NCI-H460 (cell line): ENCODE measurements at places on chromosomes 4 and X.

GRCh38 chrX:1108501-1109445 is 103.7 kb downstream of the CRLF2 start:
- no peak for DNase-seq

DNA sequence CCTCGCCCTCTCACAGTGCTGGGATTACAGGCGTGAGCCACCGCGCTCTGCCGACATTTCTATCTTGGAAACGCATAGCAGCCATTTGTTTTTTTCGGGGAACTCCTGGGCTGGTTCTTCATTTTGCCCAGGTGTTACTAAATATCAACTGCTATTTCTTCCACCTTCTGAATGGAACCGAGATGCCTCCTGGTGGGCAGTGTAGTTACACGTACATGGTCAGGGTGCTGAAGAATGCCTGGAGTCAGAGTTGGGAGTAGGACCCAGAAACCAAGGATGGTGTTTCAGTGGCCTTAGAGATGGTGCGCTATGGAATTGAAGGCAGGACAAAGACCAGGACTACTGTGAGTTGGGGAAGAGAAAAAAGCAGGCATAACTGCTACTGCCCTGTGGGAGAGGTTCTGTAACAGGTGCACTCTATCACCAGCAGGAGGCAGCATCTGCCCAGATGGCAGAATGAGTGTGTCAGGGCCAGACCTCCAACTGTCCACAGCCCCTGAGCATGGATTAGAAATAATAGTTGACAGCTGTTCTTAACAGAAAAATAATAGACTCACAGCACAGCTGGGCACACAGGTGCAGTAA is 81.7 kb downstream of the ZC4H2 start:
- DNase-seq: no peak

DNA sequence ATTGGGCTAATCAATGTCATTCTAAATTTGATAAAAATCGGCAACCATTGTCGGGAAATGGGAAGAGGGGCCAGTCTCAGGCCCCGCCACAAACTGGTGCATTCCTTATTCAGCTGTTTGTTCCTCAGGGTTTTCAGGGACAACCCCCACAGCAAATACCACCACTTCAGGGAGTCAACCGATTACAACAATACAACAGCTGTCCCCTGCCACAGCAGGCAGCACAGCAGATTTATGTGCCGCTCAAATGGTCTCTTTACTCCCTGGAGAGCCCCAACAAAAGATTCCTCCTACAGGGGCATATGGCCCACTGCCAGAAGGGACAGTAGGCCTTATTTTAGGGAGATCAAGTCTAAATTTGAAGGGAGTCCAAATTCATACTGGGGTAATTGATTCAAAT is 61.8 kb downstream of the ZNF732 start:
- DNase-seq: no peak

- no peak for DNase-seq
These were observed 658.7 kb downstream of the TLL1 start for GRCh38 chr4:166531703-166532102.

DNA sequence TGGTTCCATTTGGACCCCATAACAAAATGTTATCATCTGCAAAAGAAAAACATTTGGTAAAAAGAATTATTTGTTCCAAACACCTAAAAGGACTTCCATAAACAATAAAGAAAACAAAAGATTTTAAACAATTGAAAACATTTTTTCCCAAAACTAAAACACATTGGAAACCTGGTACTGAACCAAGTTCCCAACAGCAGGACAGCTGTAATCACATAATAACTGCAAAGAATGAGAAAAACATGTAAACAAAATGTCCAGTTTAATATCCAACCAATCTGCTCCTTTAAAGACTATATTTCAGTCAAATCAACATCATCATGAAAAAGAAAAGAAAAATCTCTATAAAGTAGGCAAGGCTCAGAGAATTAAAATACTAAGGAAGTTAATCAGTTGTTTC is 36.3 kb downstream of the PRDM5 start:
- DNase-seq: no peak

DNA sequence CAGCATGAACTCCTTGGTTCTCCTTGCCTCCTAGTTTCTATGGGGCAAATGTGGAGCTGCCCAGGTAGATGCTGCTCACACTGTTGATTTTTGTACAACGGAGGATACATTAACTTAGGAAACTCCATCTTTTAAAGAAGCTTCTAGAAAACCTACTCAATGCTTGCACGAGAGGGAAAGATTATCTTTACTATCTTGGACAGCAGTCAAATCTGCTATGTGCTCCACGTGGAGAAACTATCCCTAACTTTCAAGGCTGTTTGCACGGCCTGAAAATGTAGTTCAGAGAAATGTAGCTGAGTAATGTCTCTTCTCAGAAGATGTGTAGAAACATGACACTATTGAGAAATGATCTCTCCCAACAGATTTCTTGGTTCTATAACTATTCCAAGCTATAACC is 1530.9 kb upstream of the PABPC4L start:
- DNase-seq: no peak

GRCh38 chr4:24973404-24973746 is 57.4 kb downstream of the LGI2 start:
- DNase-seq: no peak

DNA sequence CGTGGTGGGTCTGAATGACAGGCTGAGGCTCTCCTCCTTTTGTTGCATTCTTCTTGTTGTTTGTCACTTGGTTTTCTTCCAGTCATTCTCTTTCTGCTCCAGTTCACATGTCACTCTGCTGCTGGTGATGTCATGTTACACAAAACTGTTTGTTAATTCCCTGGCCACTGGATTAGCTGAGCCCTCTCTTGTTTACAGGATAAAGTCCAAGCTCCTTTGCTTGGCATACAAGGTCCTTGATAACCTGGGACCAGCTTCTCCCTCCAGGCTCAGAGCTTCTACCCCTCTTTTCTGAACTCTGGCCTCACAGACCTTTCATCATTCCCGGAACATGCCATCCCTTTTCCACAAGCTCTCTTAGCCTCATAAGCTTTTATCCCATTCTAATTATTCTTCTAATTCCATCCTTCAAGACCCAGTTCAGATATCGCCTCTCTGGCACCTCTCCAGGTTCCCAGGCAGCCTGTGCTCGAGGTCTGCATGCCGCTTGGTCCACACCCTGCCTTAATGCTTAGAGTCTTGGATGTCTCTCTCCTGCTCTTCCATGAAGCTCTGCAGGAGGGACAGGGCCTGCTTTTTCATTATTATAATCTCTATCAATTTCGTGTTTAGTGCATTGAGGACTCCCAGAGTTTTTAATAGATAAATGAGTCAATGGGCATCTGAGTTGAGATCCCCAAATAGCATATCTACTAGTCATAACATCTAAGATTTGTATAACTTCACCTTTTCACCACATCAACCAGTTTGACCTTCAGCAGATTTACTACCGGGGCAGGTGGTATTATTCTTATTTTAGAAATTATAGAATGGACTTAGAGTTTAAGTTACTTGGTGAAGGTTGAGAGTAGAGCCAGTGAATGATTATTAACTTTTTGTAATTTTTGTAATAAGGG is 98.7 kb downstream of the TMEM131L start:
- DNase-seq: no peak

DNA sequence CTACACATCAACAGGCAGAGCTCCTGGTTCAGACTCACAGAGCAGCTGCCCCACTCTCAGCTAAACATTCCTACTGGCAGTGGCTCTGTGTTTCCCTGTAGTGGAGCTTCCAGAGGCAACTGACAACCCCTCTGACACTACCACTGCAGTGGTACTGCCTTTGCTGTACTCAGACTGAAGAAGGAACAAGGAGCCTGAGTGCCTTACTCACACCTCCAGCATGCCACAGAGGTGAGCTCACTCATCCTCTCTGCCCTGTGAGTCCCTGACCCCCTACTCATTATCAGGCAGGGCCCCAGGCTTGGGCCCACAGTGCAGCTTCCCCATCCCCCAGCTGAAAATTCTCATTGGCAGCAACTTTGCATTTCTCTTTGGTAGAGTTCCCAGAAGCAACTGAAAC is 240.5 kb upstream of the POF1B start:
- no peak for DNase-seq

- no peak for DNase-seq
These were observed 281.3 kb downstream of the C4orf33 start for GRCh38 chr4:129377131-129377845.

- DNase-seq: no peak
These were observed 248.9 kb downstream of the SLC7A11 start for GRCh38 chr4:137993232-137993631.

DNA sequence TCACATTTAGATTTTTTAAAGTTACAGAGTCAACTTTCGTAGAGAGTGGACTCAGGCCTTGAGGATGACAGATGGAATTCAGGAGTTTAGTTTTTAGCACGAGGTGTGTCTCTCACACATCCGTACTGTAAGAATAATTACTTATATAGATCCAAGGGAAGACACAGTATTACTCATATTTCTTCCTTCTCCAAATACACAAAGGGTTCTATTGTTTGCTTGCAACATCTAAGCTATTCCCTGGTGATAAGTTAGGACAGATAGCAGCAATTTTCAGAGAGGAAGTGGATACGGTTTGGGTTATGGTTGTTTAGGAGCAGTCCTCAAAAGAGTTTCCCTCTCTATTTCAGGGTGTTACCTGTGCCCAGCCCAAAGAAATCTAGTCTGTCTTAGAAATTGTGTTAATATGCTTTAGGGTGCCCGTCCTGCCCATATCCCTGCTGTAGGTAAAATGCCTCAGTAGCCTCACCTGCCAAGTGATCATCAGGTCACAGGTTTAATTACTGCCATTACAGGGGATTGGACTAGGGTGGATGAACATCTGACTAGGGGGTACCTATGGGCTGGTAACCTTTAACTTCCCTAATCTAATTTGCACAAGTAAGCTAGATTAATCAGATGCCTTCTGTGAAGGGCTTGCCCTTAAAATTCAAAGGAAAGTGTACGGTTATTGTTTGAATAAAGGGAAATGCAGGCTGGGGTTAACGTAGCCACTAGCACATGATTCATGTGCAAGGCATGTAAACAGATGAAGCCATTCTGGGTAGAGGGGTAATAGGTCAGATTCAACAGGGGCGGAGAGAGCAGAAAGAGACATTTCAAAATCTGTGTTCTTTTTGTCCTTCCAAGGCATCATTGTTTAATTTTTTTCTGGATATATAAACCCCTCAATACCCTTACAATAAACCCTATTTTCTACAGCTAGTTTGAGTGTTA is 8.7 kb upstream of the PPP3CA start:
- DNase-seq: peak; percentile 14

DNA sequence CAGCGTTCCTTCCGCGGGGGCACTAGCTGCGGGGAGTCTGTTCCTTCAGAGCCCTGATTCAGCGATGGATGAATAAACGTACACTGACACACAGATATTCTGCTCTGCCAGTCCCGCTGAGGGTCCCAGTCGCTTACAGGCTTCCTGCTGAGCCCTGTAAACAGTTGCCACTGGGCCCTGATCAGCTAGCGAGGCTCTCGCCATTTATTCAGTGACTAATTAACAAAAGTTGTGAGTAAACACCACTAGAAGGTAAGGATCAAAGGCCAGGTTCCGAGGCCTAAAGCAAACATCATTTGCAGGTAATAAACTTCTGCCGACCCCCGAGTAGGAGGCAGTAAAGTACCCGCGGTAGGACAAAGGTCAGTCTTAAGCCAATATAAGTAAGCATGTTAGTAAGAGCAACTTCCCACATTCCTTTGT is 442.6 kb upstream of the GALNT7 start:
- DNase-seq: no peak

- no peak for DNase-seq
These were observed 147.8 kb downstream of the ARHGAP10 start for GRCh38 chr4:147879676-147880075.

DNA sequence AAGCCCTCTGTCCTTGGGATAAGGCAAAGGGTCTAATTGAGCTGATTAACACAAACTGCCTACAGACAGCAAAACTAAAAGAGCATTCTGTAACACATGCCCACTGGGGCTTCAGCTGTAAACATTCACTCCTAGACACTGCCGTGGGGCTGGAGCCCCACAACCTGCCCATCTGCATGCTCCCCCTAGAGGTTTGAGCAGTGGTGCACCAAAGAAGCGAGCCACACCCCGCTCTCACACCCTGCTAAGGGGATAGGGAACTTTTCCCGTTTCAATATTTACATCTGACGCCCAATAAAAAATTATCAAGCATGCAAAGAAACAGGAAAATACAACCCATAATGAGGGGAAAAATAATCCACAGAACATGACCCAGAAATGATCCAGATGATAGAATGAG is 46.9 kb upstream of the HSD17B10 start:
- no peak for DNase-seq

DNA sequence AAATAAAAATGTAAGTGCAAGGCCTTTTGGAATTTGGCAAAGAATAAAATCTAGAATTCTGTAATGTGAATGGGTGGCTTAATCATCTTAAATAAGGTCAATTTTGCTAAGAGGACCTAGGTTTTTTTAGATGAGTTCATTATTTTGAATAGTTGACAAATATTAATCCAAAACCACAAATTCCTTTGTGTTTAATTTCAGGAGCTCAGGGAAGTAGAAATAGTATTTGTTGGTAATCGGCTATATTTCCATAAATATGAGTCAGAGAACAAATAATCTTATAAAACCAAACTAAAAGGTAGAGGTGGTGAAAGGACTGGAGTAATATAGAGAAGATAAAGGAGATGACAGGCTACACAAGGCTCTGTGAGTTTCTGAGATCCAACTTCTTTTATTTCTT is 190.4 kb upstream of the TLL1 start:
- no peak for DNase-seq

GRCh38 chrX:15334561-15334960 is 762 bp downstream of the PIGA start:
- no peak for DNase-seq

DNA sequence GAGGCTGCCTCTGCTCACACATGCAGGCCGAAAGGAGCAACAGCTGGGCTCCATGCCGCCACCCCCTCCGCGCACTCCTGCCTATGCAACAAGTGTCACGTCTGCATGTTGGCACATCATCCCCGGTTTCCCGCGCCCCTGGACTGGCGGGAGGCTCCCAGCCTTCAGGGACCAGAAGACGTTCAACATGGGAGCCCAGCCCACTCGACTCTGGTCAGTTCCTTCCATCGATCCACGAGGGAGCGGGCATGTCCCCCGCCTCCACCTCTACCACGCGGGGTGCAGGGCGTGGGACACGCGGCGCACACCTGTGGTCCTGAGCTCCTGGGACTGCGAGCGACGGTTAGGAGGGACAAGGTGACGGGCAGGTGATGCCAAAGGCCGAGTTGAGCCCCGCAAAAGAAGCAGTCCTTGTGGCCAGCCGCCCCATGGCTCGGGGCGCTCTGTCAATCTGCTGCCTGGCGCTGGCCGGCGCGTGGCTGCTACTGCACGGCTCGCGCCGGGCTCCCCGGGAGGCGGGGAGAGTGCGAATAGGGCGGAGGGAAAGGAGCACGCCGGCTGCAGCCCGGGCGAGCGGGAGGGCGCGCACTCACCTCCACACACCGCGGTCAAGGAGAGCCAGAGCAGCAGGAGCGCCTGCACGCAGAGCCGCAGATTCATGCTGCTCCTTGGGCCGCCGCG is 645 bp downstream of the APLN start:
- no peak for DNase-seq

GRCh38 chrX:1488141-1488540 is 35.4 kb upstream of the ASMTL start:
- no peak for DNase-seq
